ENCODE measurements at places on chromosomes 7 and 10.

GRCh38 chr10:17074541-17074847 is 55.1 kb downstream of the CUBN start:
- no peak for DNase-seq

DNA sequence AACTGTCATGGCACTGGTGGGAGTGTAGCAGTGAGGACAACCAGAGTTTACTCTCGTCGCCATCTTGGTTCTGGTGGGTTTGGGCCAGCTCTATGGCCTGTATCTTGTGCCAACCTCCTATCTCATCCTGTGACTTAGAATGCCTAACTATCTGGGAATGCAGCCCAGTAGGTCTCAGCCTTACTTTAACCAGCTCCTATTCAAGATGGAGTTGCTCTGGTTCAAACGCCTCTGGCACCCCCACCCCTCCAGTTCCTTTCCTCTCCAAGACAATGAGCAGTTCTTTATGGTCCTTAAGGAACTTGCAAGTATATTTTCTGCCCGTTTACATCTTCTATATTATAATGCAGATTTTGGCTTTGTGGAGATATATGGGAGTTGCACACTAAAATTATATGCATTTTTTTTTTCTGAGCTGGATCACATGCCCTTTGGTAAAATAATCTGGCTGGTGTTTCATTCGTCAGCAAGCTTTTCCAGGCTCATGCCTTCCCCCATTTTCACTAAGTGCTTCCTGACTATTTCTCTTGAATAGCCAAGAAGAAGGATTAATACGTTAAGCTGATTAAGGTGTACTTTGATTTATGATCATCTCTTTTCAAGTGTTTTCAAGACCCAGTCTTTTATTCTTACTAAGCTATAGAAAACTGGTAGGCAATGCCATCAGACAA is 11.2 kb upstream of the WIPF3 start:
- no peak for DNase-seq

GRCh38 chr10:79004311-79004710 is 64.5 kb upstream of the ZMIZ1 start:
- DNase-seq = no peak

DNA sequence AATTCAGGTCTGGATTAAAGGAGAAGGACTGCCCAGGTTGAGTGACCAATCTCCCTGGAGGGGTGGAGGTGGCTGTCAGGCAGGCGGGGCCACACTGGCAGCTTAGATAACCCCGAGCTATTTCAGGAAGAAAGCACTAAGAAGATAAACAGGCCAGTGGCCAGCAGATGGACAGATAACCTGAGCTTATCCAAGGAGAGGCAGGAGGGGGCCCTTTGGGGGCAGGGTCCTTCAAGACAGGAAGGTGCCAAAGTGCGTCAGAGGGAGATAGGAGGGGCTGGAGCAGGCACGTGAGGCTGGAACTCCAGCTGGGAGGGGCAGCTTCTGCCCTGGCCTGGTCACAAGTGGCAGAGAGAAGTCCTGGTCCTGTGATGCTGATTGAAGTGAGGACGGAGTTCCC is 29.8 kb upstream of the PODXL start:
- DNase-seq = no peak

- DNase-seq = no peak
These were observed 46.0 kb downstream of the ZAN start for GRCh38 chr7:100779359-100779758.

GRCh38 chr10:35523670-35524225 is 81.4 kb upstream of the GJD4 start:
- DNase-seq = no peak

GRCh38 chr10:23696476-23696875 is 257.6 kb downstream of the OTUD1 start:
- no peak for DNase-seq

Data from CD4-positive, alpha-beta T cell treated with Interleukin-21 for 1 hour (primary cell).